Posterior vena cava (tissue), 2 donors: ENCODE measurements at places on chromosomes 13 and 19. TPM values are rescaled to one million over a fixed set of nuclear protein-coding genes. Genes with fewer than 3 reads are reported as not detected.
A peak's percentile ranks its signal among the peaks of the same experiment; 100 is the strongest.

SH2D3A gene
- 0.37 TPM for total RNA-seq

ATXN8OS gene
- not detected for total RNA-seq

CACNA1A gene
- 1.7 TPM for total RNA-seq

DNA sequence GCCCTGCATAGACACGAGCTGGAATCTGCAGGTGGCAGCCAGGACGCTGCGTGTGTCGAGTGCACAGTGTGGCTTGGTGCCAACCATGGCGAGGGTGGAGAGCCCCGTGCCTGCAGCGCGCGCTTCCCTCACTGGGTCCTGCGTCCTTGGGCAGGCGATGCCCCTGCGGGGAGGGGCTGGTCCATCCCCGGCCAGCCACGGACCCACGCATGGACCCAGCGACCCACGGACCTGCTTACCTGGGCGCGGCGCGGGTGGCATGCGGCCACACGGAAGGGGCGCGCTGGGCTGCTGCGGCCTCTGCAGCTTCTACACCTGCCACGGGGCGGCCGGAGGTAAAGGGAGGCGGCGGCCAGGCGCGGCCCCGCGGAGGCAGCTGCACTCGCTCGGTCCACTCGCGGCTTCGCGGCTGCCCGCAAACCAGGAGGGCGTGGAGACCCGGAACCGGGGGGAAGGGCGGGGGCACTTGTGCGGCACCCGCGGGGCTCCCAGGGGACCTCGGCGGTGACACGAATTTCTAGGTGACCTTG lies 569 bp upstream of the MCF2L start:
- DNase-seq = peak; percentile 82

LILRA1 gene
- 1.8 TPM for total RNA-seq

CBY2 gene
- total RNA-seq = not detected

- no peak for DNase-seq
Measured at GRCh38 chr19:39679056-39679790, 23.5 kb downstream of the LGALS16 start.

GRCh38 chr19:43643326-43643725 lies 3.7 kb upstream of the CADM4 start:
- no peak for DNase-seq

GRCh38 chr19:18097993-18098890 lies 664 bp downstream of the MAST3 start:
- no peak for DNase-seq

- DNase-seq = no peak
Measured at GRCh38 chr19:52946322-52947310, 16.1 kb downstream of the ZNF816 start.

- DNase-seq = peak; percentile 80
Measured at GRCh38 chr19:13100841-13101589, 1.6 kb downstream of the LYL1 start.

- no peak for DNase-seq
Measured at GRCh38 chr19:16470911-16471811, 609 bp downstream of the EPS15L1 start.

- no peak for DNase-seq
Measured at GRCh38 chr13:29849071-29849631, 1.3 kb downstream of the UBL3 start.

GRCh38 chr13:76009267-76009890 lies 373.2 kb downstream of the LMO7 start:
- DNase-seq = no peak

CYP4F11 gene
- total RNA-seq = not detected
